Cardiac muscle cell (in vitro differentiated cells and primary cell): ENCODE measurements at places on chromosomes 12 and 14. TPM values are rescaled to one million over a fixed set of nuclear protein-coding genes. Genes with fewer than 3 reads are reported as not detected.

The BTBD7 gene
- polyA plus RNA-seq: 14.4 and 19.4 TPM in 2 replicates

The TESPA1 gene
- polyA plus RNA-seq: not detected in 2 replicates

The CCDC184 gene
- not detected in 2 replicates for polyA plus RNA-seq

The ZNF891 gene
- 0.65 and 0.91 TPM in 2 replicates for polyA plus RNA-seq

The E2F7 gene
- polyA plus RNA-seq: 1.8 and 2.2 TPM in 2 replicates

The RASAL1 gene
- 0.24 TPM in 1 of 2 replicates, not detected in the other for polyA plus RNA-seq

The P2RX7 gene
- polyA plus RNA-seq: 0.65 and 0.79 TPM in 2 replicates

The DNAJC22 gene
- polyA plus RNA-seq: 0.33 and 1.1 TPM in 2 replicates

The AICDA gene
- polyA plus RNA-seq: not detected in 2 replicates

The CBLN3 gene
- 3.1 and 5.3 TPM in 2 replicates for polyA plus RNA-seq

The ABCD2 gene
- 0.12 TPM in 1 of 2 replicates, not detected in the other for polyA plus RNA-seq
